ENCODE measurements at places on chromosomes 3 and 15.

DNA sequence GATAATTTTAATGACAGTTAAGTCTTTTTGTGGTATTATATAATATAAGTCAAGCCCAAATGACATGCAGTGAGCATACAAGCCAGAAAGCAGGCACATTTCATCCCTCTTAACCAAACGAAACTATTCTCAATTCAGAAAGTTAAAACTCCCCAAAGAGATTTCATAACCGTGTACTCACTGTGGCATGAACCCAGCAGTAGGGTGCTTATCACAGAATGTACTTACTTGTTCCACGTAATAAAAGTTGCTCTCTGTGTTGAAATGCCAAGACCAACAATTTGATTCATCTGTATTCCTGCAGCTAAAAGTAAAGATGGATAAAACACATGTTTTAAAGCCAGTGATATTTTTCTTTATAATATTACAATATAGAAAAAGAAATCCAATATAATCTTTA lies 12.1 kb downstream of the GK5 start:
- no peak for DNase-seq

GRCh38 chr3:124883766-124884473 lies 3.2 kb downstream of the ITGB5 start:
- DNase-seq: no peak

GRCh38 chr15:98735895-98736617 lies 87.7 kb downstream of the IGF1R start:
- no peak for DNase-seq

DNA sequence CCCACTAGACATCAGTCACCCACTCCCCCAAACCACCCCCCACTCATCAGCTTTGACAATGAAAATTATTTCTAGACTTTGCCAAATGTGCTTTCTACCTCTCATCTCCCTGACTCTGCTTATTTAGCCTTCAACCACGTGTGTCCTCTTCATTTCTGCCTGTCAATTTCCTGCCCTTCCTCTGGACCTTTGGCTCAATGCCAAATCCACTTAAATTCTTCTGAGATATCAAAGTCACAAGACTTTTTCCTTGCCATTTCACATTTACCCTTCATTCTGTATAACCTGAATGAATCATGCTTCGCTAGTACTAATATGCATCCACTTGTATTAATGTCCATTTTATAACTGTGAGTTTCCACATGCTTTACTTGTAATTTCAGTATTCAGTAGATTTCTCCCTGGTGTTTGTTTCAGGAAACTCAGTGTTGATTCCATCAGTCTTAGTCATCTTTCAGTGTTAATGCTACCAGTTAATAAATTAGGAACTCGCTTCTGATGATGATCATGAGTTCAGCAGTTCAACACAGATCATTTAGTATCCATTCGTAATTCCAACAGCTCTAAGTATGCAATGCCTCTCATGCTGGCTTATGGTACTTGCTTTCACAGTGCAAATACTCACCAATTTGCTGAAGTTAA lies 128.2 kb upstream of the OSTN start:
- DNase-seq: no peak

Data from NCI-H1092 (cell line).